ENCODE measurements at places on chromosomes 7 and 10.

GRCh38 chr10:87546971-87547413, 42.3 kb downstream of the MINPP1 start:
- DNase-seq = no peak

- DNase-seq = no peak
These were observed 217.5 kb downstream of the SDK1 start for GRCh38 chr7:3518546-3518945.

DNA sequence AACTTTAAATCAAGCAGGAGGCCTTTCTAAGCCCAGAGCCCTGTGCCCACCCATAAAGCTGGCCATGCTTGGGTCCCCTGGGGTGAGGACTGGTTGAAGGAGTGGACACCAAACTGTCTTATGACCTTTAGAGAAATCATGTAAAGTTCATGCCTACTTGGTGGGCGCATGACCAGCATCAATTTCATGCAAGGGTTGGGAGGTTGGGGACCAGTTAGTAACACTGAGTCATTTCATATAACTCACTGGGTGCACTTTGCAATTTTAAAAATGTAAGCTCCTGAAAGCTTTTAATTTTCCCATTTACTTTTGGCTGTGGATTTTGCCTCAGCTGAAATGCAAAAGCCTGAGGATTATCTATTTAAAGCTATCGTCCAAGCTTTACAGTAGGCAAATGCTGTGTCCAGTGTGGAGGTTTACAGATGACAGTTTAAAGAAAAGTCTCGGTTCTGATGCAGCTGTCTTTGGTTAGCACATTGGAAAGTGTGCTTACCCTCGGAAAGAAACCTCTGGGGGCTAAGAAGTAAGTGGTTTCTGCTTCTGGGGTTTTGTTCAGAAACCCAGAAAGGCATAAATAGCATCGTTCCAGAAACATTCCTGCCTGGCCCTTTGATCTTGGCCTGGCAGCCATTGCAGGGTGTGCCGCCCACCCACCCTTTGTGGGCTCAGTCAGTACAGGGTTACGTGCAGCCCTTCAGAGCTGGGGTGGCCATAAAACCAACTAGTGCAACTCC, 48.8 kb upstream of the CHST15 start:
- DNase-seq = no peak

- no peak for DNase-seq
These were observed 175.9 kb downstream of the PAXIP1 start for GRCh38 chr7:154827007-154827406.

GRCh38 chr7:22688084-22688483, 38.9 kb upstream of the IL6 start:
- DNase-seq = no peak

DNA sequence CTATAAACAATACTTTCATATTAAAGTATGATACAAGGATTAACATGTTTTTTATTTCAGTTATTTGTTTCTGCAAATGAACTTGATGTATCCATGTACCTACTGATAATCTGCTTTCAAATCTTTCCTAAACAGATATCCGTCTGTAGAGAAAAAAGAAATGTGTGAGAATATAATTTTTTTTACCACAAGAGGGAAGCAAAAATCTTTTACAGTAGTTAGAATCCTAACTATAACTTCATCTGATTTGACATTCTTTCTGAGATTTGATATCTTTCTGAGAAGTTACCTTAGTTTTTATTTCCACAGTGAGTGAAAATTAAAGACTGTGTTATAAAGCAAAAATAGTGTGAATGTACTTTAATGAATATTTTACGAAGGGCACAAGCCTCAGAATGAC, 203.9 kb upstream of the PCLO start:
- DNase-seq = peak; percentile 12

DNA sequence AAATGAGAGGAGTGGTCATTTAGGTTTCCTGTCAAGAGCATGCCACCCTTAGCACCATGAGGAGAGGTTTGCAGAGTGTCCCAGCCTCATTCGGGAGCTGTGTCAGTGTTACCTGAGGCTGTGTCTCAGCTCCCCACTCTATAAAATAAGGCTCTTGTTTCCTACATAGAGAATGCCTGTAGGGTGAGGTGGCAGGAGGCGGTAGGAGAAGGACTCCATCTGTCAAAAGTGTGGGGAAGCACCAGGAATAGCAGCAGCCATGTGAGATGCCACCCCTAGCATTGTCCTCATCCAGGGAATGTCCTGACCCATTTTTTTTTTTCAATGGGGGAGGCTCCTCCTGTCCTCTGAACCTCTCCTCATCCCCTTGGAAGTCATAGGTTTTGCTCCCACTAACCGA, 451.2 kb downstream of the PLXNA4 start:
- no peak for DNase-seq

GRCh38 chr7:49731836-49732235, 41.6 kb upstream of the VWC2 start:
- no peak for DNase-seq

DNA sequence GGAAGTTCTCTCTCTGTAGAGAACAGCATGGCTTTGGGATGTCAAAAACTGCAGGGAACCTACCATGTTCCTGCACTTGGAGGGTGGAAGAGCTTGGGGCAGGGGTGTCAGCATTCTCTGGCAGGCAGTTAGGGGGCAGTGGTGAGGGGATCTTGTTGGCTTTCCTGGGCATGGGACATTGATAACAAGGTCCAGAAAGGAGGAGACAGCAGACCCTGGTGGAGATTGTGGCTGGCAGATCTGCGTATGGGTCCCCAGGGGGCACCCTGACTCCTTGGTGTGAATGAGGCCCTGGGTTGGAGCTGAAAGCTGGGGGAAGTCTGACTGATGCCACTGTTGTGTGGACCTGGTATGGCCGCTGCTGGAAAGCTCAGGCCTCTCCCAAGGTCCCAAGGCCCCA, 22.9 kb upstream of the CAMK2B start:
- no peak for DNase-seq

DNA sequence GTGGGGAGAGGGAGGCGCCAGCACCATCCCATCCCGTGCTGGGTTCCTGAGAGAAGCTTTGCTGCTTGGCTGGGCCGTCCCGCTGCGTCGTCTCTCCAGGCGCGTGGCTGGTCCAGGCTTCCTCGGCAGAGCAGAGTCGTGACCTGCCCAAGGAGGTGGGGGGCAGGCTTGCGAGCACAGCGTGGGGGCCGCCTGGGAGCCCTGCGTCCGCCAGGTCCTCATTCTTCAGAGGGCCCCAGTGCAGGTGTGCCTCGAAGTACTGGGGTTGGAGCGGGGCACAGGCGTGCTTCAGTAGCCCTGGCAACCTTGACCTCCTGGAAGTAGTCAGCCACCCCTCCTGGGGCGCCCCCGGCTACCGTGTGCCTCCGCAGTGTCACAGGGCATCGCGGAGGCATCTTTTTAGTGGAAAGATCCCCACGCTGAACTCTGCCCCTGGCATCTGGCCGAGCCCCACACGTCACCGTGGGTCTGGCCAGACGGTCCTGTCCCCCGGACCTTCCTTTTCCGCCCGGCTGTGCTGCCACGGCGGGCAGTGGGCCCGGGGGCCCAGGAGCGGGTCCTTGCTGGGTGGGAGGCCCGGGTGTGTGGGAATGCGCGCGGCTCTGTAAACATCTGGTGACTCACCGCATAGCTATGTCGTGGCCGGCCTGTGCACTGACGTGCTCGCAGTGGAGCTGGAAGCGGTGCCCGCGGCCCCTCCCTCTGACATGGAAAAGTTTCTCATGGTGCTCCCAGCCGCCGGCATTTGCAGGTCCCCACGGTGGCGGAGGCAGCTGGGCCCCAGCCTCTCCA, 6.4 kb downstream of the MAFK start:
- no peak for DNase-seq

- DNase-seq = no peak
These were observed 57.0 kb downstream of the ZNF277 start for GRCh38 chr7:112263519-112263918.
